ENCODE measurements at places on chromosomes 4 and X.

GRCh38 chr4:56513517-56513916 is 7.9 kb downstream of the ARL9 start:
- no peak for DNase-seq

DNA sequence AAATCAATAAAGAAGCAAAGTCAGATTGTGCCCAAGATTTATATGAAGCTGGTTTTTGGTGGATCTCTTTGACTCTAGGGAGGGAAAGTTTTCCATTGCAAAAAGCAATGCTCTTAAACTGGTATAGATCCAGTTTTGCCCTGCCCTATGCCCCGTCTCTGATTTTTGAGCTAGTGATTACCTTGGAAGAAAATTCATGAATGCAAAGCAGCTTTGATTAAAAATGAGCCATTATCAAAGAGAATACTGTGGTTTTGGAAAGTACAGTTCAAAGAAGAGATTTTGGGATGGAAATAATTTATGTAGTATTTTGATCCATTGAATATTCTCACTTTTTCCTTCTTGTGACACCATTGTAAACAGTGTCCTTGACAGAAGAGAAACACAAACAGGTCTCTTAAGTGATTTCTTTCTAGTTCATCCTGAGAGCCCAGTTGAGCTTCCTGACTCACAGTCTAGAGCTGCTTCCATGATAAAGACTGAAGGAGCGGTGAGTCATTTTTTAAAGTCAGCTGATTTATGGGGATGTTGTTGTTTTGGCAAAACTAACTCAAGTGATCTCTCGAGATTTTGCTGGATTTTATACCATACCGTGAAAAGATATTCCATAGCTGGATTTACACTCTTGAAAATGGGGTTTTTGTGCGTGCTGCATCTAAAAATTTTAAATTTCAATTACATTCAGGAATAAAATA is 76.7 kb downstream of the AFF1 start:
- DNase-seq: peak; percentile 76

GRCh38 chrX:139044680-139045079 is 333.2 kb upstream of the FGF13 start:
- DNase-seq: no peak

- peak; percentile 39 for DNase-seq
Observed at GRCh38 chr4:73446336-73446938, 10.4 kb downstream of the AFP start.

DNA sequence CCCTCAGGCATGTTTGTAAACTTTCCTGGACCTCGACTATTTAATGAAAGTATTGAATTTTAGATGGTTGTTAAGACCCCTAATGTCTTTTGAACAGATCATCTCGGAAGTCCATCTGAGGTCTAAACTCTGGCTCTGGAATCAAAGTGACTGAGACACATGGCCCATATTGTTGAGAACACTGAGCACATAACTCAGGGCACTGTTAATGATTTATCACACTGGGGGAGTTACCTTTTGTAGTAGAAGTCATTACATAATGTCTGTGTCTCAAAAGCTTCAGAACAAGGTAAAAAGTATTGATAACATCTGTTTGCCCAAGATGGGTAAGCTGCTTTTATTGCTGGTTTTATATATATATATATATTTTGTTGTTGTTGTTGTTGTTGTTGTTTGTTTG is 103.4 kb upstream of the HS3ST1 start:
- no peak for DNase-seq

GRCh38 chrX:31376408-31377022 is 304.7 kb upstream of the FTHL17 start:
- DNase-seq: no peak

DNA sequence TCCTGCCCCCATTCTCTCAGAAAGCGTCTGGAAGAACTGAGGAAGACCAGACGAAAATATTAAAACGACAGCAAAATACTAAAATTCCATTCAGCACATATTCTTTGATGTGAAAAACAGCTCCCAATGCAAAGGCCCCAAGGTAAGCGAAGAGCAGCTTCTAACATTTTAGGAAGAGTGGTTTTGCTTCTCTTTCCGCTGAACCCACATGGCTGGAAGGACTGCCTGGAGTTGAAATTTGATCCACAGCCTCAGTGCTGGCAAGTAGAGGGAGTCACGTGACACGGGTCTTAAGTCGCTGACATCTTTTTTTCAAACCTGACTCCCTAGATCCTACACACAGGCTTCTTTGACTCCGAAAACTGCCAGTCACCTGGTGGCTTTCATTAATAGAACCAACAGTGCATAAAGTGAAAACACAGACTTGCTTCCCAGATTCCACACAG is at the start of gene FAM13A:
Gene FAM13A, minus strand, starts transcription at position 233 of the 446 bp plus-strand sequence. Its CDS starts 221 bp downstream, at position 12.
- peak; percentile 95 for DNase-seq

DNA sequence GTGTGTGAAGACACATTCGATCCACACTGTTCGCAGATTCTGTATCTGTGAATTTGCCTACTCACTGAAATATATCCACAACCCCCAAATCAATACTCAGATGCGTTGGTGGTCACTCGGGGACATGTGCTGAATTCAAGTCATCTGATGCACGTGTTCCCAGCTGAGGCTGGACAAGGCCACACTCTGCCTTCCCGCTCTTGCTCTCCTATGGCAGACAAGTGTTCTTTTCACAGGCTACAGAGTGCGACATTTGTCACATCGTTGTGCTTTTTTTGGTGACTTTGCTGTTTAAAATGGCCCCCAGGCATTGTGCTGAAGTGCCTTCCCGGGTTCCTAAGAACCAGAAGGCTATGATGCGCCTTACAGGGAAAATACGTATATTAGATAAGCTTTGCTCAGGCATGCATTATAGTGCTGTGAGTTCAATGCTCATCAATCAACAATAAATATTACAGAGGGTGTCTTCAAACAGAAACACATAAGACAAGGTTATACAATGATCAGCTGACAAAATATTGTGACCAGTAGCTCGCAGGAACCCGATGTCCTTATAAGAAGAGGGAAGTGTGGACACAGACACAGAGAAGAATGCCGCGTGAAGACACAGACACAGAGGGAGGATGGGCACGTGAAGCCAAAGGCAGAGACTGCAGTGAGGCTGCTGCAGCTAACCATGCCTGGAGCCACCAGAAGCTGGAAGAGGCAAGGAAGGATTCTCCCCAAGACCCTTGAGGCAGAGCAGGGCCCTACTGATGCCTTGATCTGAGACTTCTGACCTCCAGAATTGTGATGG is 42.0 kb downstream of the IRF2 start:
- no peak for DNase-seq

DNA sequence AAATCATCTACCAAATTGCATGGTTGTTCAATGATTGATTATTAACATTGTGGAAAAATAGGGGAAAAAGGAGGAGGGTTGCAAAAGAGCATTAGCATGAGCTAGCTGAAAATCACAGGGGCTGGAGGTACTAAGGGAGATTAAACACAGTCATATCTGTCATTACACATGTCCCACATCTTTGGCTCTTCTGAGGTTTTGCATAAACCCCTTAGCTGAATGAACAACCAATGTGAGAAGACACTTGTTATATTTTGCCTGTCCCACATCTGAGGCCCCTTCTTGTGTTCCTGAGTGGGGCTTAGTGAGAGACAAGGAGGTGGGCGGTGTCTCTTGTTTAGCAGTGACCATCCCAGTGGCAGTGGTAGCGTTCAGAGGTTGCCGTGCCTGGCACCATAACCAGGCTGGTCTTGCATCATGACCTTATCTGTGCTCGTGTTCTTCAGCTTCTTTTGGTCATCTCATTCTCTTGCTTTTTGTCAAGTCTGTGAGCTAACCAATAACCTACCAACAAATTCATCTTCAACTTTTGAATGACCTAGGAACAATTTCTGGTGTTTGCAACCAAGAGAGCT is 95.6 kb downstream of the MID1IP1 start:
- no peak for DNase-seq

DNA sequence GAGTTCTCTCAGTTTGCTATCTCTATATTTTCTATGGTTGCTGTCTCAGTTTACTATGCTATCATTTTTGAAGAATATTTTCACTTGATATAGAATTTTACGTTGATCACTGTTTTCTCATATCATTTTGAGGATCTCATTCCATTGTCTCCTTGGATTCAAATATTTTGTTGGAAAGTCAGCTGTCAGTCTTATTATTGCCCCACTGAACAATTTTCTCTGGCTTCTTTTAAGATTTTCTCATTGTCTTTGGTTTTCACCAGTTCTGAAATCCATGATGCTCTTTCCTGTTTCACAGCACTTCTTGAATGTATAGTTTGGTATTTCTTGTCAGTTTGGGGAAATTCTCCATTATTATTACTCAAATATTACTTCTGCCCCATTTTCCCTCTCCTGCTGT is 81.1 kb downstream of the ENPP6 start:
- no peak for DNase-seq

DNA sequence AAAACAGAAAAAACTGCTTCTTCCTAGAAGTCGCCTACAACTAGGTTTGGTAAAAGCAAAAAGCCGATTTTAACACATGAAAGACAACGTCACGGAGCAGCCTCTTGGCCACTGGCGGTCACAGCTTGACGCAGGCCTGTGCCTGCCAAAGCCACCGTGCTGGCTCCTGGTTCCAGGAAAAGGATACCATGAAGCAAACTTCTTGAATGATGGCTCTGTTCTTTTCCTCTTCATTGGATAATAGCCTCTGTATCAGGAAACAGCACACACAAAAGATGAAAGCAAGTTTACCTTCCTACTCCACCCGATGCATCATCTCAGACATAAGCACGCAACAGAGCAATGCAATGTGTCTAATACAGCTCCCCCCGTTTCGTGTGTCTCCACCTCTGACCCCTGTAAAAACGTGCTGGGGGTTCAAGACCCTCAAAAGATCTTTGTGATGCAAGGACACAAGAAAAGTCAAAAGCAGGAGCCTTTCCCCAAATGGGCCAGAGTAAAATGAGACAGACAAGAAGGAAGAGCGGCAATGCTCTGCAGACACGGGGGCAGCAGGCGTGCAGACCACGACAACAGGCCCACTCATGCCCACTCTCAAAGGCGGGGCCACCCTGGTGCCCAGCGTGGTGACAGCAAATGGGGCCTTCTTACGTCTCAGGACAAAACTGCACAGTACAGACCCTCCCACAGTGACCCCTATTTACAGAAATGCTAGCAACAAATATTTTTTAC is 19.4 kb downstream of the GAK start:
- DNase-seq: no peak

GRCh38 chrX:142999199-142999701 is 26.5 kb upstream of the SPANXN4 start:
- DNase-seq: peak; percentile 2
